ENCODE measurements at places on chromosomes 2 and 18.

DNA sequence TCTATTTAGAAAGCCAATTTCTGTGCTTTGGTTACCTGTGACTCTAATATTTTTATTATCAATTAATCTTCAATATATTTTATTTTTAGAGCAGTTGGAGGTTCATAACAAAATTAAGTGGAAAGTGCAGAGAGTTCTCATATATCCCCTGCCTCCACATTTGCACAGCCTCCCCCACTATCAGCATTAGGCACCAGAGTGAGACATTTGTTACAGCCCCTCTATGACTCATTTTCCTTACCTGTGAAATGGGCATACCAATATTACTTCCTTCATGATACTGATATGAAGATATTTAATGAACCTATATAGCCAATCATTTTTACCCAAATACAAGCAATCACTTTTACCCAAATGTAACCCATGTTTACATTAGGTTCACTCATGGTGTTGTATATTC lies 34.0 kb upstream of the CYTIP start:
- DNase-seq: no peak

GRCh38 chr2:234128606-234129005 lies 78.1 kb downstream of the SPP2 start:
- no peak for DNase-seq

DNA sequence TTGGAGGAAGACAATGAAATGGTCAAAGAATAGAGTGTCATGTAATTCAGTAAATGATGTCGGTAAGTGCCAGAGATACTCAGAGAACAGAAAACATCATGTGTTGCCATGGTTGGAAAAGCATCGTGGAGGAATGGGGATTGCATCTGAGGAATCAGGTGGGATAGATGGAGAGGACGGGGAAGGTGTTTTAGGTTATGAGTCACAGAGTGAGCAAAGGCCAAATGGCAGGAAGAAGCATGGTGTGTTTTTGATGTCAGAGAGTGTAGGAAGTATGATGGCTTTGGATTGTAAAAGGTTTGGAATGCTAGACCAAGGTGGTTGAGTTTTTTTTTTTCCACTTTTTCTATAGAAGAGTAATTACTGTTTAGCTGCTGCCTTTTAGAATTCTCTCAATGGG lies 27.5 kb upstream of the CD28 start:
- DNase-seq: no peak

DNA sequence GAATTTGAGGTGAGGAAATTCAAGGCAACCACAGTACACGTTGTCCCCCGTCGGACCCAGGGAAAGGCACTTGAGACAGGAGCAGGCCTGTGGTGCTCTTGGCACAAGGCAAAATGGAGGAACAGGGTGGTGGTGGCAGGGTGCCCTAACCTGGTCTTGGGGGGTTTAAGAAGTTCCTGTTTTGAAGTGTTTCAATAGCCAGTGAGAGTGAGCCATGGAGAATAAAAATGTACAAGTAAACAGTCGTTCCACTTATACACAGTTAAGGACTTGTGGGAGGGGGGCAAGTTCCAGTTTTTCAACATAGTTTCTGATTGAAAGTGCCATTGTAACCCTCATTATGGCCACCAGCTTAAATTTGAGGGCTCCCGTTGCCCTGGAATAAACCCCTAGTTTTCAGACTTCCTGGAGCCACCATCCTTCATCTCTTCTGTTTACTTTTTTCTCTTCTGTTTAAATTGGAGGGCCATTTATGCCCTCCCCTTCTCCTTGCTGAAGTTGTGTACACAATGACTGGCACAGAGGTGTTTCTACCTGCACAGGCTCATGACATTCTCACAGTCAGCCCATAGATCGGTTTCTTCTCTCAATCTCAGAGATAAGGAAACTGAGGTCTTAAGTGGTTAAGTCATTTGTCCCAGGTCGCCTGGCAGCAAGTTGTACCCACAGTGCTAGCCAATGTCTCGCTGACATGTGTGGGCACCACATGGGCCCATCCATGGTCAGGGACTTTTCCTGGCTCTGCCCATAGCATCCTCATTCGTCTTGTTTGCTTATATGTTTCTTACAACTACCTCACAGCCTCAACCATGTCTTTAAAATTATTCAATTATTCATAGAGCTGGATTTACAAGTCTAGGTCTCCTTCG lies 66.0 kb upstream of the ST3GAL5 start:
- no peak for DNase-seq

- DNase-seq: no peak
Observed at GRCh38 chr18:42922363-42922762, 193.1 kb downstream of the RIT2 start.

DNA sequence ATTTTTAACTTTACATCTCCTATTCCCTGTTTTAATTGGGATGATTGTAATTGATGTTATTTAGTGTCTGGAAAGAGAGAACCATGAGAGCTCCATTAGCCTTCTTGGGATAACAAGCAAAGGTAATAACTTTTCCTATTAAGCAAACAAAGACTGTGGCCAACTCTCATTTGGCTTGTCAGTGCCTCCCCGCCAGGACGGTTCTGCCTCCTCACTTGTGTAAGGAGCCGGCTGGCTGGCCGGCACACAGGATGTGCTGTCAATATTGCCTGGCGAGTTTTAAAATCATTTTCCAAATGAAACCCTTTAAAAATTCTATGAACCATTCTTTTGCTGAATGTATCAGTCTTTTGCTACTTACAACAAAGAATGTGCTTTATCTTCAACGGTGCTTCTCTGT lies 898.3 kb downstream of the CPS1 start:
- no peak for DNase-seq

- no peak for DNase-seq
Observed at GRCh38 chr2:210442457-210442856, 34.1 kb downstream of the LANCL1 start.

GRCh38 chr2:219595256-219595655 lies 2.4 kb upstream of the STK11IP start:
- DNase-seq: no peak

GRCh38 chr2:168176402-168176801 lies 71.0 kb downstream of the STK39 start:
- DNase-seq: no peak

DNA sequence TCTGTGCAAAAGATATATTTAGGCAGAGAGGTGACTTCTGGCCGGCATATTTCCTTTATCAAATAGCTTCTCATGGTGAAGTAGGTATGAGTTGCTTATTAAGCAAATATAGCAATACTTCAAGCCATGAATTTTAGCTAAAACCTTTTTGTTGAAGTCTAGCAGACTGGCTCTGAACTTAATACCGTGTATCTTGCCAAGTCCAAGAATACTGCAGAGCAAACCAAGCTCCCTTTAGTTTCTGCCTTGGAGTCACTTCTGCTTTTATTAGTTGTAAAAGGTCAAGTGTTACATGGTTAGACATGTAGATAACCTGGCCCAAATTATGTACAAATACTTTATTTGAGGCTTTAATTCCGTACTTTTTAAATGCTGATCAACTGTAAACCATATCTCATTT lies 627.6 kb upstream of the PKDCC start:
- DNase-seq: no peak

DNA sequence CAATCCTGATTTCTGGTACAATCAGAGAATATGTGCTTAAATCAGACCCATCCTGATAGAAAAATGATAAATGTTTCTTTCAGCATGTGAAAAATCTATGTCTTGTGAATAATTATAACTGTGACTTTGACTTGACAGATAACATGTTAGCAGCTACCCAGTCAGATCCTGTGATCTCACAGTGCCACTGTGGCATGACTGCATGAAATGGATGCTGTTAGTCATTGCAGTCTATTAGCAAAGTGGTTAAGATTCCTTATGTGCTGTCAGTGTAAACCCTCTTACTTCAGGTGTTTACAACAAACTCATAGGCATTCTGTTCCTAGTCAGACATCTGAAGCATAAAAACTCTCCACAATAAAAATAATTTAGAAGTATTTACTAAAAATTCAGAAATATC lies 244.6 kb upstream of the RND3 start:
- DNase-seq: no peak

DNA sequence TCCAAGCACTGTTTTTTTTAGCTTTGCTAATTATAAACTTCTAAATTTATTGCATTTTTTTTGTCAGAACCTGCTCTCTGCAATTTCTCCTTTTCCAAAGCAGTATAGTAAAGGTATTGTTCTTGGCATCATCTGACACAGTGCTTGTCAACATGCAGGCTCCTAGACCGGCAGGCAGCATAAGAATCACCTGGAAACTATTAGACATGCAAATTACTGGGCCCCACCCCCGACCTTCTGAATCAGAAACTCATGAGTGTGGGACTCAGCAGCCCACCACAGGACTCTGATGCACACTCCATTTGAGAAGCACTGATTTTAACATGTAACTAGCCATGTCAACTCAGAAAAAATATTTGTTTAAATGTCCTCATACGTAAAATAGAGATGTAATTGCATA lies 551.1 kb upstream of the CELF4 start:
- DNase-seq: no peak

DNA sequence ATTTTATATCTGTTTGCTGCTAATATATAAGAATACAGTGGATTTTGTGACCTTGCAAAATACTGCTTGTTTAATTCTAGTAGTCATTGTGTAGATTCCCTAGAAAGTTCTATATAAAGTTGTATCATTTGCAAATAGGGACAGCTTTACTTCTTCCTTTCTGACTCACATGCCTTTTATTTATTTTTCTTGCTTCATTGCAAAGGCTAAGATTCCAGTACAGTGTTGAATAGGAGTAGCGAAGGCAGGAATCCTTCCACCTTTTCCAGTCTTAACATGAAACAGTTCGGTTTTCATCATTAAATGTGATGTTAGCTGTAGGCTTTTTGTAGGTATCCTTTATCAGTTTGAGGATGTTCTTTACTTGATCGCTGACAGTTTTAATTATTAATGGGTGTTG lies 58.1 kb downstream of the DGKD start:
- no peak for DNase-seq

- DNase-seq: no peak
Observed at GRCh38 chr2:151347906-151348305, 9.5 kb upstream of the TNFAIP6 start.

GRCh38 chr2:130337735-130338325 lies 4.9 kb upstream of the IMP4 start:
- no peak for DNase-seq

DNA sequence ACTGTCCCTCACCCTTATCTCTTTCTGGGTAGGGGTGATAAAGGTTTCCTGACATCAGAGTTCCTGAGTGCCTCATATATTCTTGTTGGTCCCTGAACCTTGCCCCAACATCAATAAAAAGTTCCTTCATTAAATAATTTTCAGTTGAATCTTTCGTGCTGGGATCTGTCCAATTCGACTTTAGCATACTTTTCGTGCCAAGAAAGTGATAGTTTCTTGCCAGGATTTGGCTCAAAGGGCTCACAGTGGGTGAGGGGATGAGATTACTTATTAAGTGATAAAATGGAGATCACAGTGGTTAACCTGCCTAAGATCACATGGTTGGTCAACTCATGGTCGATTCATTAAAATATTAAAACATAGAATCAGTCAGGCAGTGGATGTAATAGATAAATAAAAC lies 93.8 kb upstream of the SLC8A1 start:
- DNase-seq: no peak

DNA sequence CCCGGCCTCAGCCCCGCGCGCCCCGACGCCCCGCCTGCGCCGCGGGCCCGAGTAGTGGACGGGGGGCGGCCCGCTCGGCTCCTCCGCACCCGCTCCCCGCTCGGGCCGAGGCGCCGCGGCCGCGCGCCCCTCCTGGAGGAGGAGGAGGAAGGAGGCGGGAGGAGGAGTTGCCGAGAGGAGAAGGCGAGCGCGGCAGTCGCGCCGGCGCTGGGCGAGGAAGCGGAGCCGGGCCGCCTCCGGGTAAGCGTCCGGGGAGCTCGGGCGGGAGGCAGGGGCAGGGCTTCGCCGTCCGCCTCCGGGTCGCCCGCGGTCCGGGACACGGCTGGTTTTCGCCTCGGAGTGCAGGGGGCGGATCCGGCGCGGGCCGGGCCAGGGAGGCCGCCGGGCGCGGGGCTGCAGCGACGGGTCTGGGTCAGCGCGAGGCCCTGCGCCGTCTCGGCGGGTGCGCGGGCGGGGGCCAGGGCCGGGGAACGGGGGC lies at the start of gene SOCS6:
Gene SOCS6 (plus strand): TSS at position 195 of the 478 bp plus-strand sequence. CDS start 35,624 bp downstream, outside the sequence.
- DNase-seq: peak; percentile 54

DNA sequence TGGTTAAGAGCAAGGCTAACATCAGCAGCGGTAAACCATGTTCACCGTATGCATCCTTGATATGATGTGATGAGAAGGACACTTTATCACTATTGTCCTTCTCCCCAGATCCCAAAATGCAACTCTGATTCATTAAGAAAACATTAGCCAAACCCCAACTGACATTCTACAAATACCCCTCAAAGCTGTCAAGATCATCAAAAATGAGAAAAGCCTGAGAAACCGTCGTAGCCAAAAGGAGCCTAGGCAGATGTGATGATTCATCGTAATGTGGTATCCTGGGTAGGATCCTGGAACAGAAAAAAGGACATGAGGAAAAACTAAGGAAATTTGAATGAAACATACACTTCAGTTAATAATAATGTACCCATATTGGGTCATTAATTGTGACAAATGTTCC lies 67.3 kb upstream of the ST6GAL2 start:
- no peak for DNase-seq

DNA sequence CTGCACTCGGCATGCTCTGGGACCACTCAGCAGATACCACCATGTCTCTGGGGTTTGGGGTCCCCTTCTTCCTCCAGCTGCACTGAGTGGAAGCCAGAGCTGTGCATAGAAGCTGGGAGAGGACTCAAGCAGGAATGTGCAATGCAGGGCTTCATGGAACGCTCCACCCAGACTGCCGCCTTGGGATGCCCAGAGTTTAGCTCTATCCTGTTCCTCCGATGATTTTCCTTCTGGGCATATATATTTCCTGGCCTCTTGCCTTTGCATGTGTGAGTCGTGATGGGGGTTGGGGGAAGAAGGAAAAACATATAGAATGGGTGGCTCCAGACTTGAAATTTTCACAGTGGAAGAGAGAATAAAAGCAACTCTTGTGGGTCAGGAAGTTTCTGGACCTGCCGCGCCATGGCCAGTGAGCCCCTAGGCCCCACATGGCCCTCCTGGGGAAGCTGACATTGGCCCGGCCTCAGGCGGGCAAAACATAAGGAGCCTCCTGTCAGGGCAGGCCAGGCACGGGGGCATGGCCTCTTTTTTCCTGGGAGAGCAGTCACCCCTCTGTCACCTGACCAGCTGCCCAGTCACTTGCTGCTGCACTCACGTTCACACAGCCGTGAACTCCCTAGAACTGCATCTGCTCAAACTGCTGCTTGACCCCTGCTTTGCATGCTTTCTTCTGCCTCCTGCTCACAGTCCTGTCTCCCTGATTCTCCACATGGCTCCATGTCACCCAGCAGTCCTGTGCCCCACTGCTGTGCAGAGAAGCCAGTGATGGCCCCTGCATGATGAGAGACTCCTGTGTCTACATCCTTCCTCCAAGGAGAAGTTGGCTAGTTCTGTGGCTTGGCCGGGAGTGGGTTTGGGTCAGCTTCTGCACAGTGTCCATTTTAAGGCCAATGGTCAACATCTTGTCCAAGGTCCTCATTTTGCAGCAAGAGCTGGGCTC lies 197.8 kb downstream of the CTIF start:
- no peak for DNase-seq

- DNase-seq: no peak
Observed at GRCh38 chr2:110804915-110805314, 72.5 kb downstream of the ACOXL start.

DNA sequence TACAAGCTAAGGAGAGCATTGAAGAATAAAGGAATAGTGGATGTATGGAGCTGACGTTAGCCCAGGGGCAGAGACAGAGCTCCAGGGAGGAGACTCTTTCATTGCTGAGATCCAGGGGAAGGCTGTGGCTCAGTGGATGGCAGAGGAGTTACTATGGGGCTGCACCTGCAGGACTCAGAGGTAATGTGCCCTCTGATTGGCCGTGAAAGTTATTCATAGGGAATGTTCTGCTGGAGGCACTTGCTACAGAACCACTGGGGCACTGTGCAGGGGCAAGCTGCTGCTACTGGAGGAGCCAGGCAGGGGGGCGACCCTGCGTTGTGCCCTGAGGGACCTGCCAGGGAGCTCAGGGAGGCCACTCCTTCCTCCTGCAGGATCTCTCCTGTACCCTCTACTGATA lies 199.2 kb downstream of the PTPRM start:
- no peak for DNase-seq
